ENCODE measurements at places on chromosomes 3 and 15.

- DNase-seq = no peak
These were observed 19.7 kb downstream of the BLOC1S6 start for GRCh38 chr15:45606841-45607240.

GRCh38 chr3:55620351-55621025 lies 133.4 kb upstream of the WNT5A start:
- DNase-seq = no peak

DNA sequence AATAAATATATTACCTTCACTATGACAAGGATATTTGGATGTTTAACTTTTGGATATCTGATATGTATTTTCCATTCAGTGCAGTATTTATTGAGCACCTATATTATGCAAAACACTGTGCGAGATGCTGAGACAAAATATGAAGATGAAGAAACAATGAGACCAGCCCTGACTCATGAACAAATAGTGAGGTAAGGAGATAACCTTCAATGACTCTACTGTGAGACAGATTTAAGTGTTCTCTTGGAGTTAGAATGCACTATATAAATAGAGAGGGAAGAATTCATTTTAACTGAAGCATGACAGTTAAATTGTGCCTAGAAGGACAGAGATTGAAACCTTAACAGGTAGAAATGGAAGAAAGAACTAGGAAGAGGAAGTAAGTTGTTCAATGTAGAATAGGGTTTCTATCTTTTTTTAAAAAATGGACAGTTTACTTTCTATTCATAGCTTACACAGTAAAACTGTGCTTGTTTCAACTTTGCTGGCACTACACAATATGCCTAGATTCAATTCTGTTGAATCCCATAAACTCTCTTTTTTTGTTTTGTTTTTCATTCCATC lies 124.2 kb downstream of the ZBTB20 start:
- no peak for DNase-seq

DNA sequence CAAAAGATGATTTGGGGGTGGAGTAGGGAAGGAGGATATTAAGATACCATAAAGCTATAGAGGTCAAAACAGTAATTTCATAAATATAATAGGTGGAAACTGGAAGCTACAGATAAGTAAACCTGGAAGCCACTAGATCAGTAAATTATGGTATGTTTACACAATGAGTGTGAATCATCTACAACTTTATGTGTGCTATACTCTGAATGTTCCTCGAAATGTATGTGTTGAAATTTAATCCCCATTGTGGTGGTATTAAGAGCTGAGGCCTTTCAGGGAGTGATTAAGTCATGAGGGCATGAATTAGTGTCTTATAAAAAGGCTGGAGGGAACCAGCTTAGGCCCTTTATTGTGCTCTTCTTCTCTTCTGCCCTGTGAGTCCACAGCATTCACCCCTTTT lies 25.2 kb downstream of the EOMES start:
- no peak for DNase-seq

DNA sequence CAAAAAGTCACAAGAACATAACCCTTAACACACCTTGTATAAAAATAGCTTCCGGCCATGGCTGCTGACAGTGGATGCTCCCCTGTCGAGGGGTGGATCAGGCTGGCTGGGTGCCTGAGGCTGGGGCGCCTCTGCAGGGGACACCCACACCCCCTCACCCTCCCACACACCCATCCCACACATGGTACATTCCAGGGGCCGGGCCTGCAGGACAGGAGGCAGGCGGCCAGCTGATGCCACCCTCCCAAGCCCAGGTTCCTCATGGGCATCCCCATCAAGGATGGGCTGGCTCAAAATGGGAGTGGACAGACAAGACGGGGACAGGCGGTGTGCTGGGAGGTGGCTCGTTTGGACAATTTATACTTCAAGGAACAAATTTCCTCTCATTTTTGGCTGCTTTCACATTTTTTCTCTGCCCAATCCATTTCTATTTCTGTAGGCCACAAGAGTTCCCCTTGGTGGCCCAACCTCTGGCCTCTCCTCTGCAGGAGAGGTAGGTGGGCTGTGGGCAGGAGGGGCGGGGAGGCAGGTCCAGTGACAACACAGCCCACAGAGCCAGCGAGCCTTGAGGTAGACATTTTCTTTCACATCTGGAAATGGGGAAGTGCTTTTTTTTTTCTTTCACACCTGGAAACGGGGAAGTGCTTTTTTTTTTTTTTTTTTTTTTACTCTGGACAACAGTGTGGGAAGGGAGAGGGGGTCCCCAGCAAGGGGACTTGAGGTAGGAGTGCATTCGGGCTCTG lies 23.3 kb downstream of the RNU5B-1 start:
- DNase-seq = no peak

DNA sequence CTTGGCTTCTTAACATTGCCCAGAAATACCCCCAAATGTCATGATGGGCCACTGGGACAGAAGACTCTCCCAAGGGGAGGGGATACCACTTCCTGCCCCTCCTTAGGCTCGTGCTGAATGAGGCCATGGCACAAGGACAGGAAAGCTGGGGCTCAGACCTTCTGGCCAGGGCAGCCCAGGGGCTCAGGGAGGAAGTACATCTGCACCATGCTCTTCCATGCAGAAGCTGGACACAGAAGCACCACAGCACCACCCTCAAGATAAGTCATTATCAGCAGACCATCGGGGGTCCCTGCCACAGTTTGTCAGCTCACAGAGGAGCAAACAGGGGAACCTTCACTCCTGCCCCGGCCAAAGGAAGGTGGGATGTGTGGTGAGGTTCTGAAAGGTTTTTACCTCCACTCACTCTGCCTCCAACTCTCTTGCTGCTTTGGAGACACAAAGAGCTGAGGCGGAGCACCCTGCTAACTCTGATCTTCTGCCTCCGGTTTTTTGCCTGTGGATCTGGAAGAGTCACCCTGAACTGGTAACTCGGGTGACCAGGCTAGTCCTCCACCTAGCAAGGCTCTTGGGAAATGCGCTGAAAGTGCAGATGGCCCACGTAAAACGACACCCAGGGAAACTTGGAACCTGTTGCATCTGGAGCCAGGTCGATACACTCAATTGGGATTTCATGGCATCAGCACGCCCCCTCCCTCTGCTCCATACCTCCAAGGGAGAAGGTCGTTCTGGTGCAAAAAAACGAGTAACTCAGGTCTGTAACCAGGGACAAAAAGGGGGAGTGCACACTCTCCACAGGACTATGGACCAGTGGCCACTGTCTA lies 8.3 kb downstream of the BMF start:
- no peak for DNase-seq

GRCh38 chr15:78129077-78129750 lies 2.0 kb downstream of the CIB2 start:
- no peak for DNase-seq

DNA sequence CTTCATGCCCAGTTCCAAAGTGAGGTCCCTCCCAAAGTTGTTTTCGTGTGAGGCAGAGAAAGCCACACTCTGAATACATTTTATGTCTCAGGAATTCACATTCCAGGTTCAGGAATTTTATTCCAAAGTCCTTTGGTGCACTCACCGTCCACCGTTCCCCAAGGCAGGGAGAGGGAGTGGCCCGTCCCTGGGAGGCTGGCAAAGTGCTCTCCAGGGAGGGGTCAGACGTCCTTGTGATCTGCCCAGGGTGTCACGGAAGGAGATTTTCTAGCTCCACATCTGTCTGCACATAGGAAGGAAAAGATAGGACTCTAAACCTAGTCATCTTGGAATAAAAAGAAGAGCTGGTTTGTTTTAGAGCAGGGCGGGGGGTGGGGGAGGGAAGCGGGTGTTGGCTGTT lies 47.9 kb downstream of the KLF13 start:
- no peak for DNase-seq

DNA sequence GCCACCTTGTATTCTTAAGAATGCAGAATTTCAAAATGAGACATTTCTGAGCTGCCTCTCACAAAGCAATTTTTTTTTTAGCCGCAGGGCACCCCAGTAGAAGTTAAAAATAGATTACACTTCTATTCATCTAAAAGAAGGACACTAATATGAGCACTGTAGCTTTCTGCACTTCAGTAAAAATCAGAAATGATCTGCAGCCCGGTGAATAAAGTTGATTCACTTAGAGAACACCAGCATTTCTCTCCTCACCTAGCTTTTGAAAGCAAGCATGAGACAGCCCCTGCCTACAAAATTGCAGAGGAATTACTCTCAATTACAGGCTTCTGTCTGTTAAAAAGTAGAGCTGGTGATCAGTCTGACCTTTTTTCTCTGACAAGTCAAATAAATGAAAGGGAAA lies 1062.4 kb downstream of the FHIT start:
- no peak for DNase-seq

DNA sequence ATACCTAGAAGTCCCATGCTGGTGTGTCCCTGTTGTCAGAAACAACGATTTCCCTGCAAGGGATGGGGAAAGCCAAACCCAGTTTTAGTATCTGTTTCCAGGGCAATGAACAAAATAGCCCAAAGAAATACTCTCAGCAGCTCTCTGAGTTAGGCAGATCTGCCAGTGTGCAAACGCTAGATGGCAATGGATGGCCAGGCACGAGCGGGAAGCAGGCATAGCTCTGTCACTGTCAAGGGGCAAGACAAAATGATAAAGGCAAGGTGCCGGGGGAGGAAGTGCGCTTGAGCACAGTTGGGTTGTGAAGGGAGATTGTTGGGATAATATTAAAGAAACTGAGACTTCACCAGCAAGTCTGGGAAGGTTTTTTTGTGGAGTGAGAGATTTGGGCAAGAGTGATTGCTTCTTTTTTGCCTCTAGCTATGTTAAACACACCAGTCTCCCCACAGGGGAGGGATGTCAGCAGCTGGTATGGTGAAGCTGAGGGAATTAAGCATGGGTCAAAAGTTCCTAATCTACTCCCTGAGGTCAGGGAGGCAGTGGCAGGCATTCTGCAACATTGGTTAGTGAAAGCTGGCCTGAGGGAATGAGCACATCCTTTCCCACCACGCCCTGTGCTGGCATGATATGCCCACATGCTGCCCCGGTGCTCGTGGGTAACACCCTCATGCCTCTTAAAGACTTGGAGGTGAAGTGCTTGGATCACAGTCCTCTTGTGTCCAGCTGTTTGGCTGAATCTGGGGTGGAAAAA lies 117.5 kb downstream of the PDCD6IP start:
- peak; percentile 45 for DNase-seq

DNA sequence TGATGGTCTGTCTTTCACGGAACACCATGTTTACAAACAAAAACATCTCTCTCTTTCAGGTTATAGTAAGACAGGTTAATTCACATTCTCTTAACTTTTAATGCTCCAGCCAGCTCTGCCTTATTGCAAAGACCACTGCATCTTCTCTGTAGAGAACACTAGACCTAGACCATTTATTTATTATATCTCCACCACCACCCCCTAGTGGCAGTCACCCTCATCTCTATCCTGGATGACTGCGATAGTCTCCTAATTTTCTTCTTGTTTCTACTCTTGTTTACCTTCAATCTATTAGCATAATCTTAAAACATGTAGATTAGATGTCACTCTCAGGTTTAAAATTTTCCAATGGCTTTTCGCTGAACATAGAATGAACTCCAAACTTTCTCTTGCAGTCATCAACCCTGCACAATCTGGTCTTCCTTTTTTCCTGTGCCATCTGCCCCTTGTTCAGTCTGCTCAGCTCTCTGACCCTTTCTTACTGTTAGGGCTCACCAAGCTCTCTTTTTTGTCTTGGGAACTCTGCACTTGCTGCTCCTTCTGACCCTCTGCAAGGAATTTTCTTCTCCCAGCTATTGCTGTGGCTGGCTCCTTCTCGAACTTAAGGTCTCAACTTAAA lies 155.6 kb downstream of the SQOR start:
- DNase-seq = peak; percentile 21

DNA sequence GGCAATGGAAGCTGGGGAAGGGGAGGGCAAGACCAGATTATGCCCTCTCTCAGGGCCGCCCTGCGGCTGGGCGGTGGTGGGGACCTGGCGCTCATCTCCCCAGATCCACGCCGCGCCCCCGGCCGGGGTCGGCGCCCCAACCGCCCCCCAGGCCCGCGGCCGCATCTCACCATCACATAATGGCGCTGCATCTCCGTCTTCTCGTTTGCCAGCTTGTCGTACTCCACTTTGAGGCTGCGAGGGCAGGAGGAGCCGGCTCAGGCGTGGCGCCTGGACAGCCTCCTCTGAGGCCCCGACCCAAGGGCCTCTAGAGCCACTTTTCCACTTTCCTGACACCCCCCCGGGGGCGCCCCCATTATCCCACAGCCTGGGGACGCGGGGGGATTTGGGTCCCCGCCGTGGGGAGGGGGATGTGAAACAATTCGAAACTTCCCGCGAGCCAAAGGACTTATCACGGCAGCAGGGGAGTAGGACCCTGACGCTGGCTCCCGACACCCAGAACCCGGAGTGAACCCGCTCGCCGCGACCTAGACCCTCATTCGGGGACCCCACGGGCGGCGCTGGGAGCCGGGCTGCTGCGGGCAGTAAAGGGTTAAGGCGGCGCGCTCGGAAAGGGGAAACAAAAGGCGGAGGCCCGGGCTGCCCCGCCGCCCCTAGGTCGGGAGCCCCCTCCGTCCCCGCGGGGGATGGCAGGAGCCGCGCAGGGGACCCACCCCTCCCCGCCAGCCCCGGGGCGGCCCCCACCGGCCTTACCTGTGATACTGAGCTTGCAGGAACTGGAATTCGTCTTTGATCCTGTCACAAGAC lies 2.1 kb downstream of the TLE3 start:
- DNase-seq = no peak

- no peak for DNase-seq
These were observed 3.7 kb downstream of the MRAS start for GRCh38 chr3:138351916-138352550.

DNA sequence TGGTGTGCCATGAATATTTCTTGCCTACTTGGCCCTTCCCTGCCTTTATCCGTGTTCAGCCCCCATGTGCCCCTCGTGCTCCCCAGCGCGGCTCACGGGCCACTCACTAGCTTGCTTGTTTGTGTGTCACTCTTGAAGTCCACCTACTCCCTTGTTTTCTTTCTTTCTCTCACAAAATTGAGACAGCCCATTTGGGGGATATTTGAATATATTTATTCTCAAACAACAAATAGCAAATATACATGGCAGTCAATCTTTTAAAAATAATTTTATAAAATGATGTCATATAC lies 82.2 kb downstream of the PLXNA1 start:
- DNase-seq = no peak

DNA sequence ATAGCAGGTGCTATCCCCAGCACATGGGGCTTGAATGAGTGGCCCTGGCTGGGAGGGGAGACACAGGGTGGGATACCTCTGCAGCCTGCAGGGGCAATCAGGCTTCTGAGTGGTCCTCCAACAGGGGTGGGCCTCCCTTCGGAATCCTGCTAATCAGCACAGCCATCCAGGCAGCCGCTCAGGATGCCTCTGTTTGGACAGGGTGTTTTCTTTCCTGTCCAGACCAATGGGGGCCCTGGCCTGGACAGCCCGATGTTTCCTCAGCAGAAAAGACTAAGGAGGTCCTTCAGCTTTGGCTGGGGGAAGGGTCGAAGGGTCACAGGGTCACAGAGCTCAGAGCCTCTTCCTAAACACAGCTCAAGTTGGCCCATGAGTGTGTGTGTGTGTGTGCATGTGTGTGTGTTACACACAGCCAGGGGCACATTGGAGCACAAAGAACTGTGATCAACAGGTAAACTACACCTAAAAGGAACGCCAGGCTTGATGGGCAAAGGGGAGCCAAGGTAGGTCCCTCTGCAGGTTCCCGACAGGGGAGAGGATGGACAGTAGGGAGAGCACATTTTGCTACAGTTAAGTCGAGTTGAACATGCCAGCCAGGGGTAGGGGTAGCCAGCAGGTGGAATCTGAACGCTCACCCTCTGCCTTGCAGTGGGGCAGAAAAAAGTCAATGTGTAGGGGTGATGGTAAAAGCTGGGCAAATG lies 1.1 kb upstream of the HAPLN3 start:
- no peak for DNase-seq

- no peak for DNase-seq
These were observed 69.8 kb upstream of the EOMES start for GRCh38 chr3:27791956-27792355.

- peak; percentile 68 for DNase-seq
These were observed 179.0 kb downstream of the P3H2 start for GRCh38 chr3:189941679-189942078.
